ENCODE measurements at places on chromosomes 12 and 14. TPM values are rescaled to one million over a fixed set of nuclear protein-coding genes. Genes with fewer than 3 reads are reported as not detected.

Gene HVCN1
- 4.7 TPM for polyA plus RNA-seq

DNA sequence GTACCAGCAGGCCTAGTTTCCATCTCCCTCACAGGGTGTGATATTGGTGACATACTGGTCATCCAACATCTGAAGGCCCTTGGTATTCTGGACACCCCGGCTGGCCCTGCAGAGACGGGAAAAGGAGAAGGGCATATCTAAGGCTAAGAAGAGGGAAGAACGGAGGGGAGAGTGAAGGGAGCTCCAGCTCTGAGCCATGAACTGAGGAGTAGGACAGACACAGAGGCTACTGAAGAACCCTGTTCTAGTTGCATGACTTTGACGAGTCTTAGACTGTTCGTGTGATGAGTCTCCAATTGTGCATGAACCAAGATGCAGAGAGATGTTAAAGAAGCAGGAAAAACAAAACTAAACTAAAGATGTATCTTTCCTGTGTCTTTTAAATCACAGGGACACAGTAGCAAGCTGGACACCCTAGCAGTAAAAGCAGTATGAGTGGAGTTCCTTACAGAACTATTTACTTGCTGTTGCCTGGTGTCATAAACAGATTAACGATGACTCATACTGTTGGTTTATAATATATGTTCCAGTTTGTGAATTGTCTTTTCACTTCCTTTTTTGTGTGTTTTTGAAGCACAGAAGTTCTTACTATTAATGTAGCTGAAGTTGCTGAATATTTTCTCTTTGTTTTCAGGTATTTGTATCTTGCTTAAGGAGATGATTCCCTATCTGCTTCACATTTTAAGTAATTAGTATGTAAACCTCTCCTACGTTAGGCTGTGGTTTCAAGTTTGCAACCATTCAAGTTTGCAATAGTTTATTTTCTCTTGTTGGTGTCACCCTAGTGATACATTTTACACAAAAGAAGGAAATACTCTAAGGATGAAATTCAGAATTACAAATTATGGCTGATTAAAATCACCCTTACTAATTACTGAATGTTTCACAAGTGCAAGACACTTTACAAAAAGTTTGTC is 15.7 kb downstream of the FAR2 start:
- DNase-seq, result no peak
- no peak overlapping the region for H3K27ac ChIP-seq
- no peaks in the 10 kb centered on the region for H3K27me3 ChIP-seq
- H3K4me3 ChIP-seq, result no peak overlapping the region
- H3K36me3 ChIP-seq, result no peaks in the 10 kb centered on the region

DNA sequence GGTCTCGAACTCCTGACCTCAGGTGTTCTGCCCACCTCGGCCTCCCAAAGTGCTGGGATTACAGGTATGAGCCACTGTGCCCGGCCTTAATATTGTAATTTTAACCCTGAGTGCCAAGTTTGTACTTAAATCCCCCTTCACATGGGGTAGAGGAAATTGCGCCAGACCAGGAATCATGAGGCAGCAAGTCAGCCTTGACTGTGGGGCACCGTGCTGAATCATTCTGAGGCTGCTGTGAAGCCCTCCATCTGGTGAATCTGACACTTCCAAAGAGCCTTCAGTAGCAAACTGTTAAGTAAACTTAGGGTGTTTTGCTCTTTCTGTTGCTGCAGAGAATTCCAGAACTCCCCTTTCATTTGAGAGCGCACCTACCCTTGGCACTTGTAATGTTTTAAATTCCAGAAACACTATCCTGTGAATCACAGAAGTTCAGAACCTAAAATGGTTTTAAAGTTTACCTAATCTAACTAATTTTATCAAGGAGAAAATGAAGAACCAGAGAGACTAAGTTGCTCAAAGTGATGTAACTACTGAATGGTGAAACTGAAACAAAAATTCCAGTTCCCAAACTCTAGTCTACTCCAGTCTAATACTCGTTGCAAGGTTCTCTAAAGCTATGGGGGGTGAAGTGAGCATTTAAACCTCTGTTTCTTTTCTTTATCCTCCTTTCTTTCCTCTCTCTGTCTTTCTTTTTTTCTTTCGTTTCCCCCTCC is 7.5 kb downstream of the HEBP1 start:
- H3K27ac ChIP-seq, result peak overlapping the region; percentile 63
- no peak overlapping the region for H3K4me3 ChIP-seq
- peak; percentile 82 for DNase-seq
- no peaks in the 10 kb centered on the region for H3K27me3 ChIP-seq
- no peaks in the 10 kb centered on the region for H3K4me1 ChIP-seq

GRCh38 chr12:12334367-12335040 is 15.5 kb downstream of the MANSC1 start:
- no peak overlapping the region for H3K27ac ChIP-seq
- DNase-seq, result no peak
- H3K36me3 ChIP-seq, result no peaks in the 10 kb centered on the region
- no peak overlapping the region for H3K4me3 ChIP-seq

GRCh38 chr12:27969624-27970400 is 2.7 kb downstream of the PTHLH start:
- no peaks in the 10 kb centered on the region for H3K36me3 ChIP-seq
- peak; percentile 79 for DNase-seq
- no peaks in the 10 kb centered on the region for H3K4me1 ChIP-seq
- H3K4me3 ChIP-seq, result peak overlapping the region; percentile 33
- H3K27me3 ChIP-seq, result peaks cover 49% of the 10 kb centered on the region
